IgD-negative memory B cell (primary cell): ENCODE measurements at places on chromosomes 13 and 19. TPM values are rescaled to one million over a fixed set of nuclear protein-coding genes. Genes with fewer than 3 reads are reported as not detected.

Gene ONECUT3
- not detected for polyA plus RNA-seq

Gene ITM2B
- 538 TPM for polyA plus RNA-seq

Gene TEX101
- polyA plus RNA-seq: not detected

Gene GGACT
- polyA plus RNA-seq: 5.8 TPM

Gene TEKTIP1
- not detected for polyA plus RNA-seq

Gene SHANK1
- polyA plus RNA-seq: not detected

Gene CNN1
- polyA plus RNA-seq: not detected

Gene ZNF492
- polyA plus RNA-seq: 0.11 TPM

Gene SLC25A42
- 35.9 TPM for polyA plus RNA-seq

Gene PSPN
- 0.65 TPM for polyA plus RNA-seq

Gene ZNF154
- 5.0 TPM for polyA plus RNA-seq

Gene WDFY2
- 6.0 TPM for polyA plus RNA-seq

Gene KLF5
- not detected for polyA plus RNA-seq

Gene ZNF667
- 0.74 TPM for polyA plus RNA-seq

Gene RASGRP4
- polyA plus RNA-seq: 0.25 TPM
